ENCODE measurements at places on chromosomes 4 and X.

DNA sequence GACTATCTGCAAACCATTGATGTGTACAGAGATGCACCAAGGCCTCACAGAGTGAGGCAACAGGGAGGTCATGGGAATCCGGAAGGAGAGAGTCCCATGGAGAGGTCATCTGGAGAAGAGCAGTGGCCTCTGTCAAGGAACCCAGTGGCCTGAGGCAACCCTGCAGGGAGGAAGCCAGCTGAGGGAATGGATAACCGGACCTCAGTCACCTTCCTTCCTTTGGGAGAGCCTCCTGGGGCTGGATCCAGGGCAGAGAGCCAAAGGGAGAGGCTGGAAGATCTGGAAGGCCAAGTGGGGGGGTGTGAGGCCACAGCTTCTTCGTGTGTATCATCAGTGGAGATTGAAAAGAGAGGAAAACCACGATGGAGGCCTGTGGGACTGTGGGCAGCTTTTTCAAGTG, 24.3 kb upstream of the CD38 start:
- H3K4me1 ChIP-seq: peaks cover 5% of the 10 kb centered on the region
- H3K4me3 ChIP-seq: no peak overlapping the region
- H3K27me3 ChIP-seq: no peaks in the 10 kb centered on the region
- DNase-seq: peak; percentile 16
- H3K36me3 ChIP-seq: no peaks in the 10 kb centered on the region

- DNase-seq: no peak
- no peaks in the 10 kb centered on the region for H3K27me3 ChIP-seq
- H3K4me1 ChIP-seq: no peaks in the 10 kb centered on the region
- H3K36me3 ChIP-seq: no peaks in the 10 kb centered on the region
- H3K27ac ChIP-seq: no peak overlapping the region
- H3K4me3 ChIP-seq: no peak overlapping the region
Measured at GRCh38 chr4:22345678-22346077, 170.2 kb downstream of the ADGRA3 start.

DNA sequence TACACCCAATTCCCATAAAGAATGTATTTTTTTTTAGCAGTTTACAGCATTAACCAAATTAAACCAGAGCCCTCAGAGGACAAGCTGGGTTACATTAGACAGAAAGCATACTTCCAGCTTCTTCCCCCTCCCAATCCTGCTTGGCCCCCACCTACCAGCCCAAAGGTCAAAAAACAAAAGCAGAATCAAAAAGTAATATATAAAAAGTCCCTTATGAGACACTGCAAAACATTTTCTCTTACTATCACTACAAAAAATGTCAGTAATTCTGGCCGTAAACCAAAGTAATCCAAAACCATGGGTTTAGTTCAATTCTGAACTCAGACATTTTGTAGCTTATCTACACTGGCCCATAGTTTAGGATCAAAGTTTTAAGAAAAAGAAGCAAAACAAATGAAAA, 38.0 kb downstream of the APBB2 start:
- peaks cover 36% of the 10 kb centered on the region for H3K36me3 ChIP-seq
- H3K4me1 ChIP-seq: peaks cover 50% of the 10 kb centered on the region
- H3K4me3 ChIP-seq: peak overlapping the region; percentile 36
- DNase-seq: no peak

- H3K36me3 ChIP-seq: no peaks in the 10 kb centered on the region
- peaks cover 10% of the 10 kb centered on the region for H3K4me1 ChIP-seq
- H3K27me3 ChIP-seq: no peaks in the 10 kb centered on the region
- no peak overlapping the region for H3K27ac ChIP-seq
Measured at GRCh38 chr4:73684097-73684496, 56.3 kb upstream of the CXCL8 start.

DNA sequence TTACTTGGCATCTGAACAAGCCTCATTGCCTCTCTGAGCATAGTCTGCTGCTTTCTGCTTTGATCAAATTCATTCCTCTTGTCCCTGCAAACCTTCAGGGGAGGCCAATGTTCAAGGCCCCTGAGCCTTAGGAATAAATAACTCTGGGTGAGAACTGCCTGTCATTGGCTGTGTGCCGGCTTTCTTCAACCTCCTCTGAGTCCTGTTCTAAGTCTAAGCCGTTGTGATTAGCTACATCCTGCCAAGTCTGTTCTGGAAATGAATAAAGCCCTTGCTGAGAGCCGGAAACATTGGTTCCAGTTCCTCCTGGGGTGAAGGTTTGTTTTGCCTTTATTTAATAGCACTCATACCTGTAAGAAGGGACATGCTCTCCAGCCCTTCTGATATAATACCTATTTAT, 13.8 kb downstream of the RNF4 start:
- H3K4me1 ChIP-seq: peaks cover 53% of the 10 kb centered on the region
- DNase-seq: no peak
- H3K36me3 ChIP-seq: peaks cover 7% of the 10 kb centered on the region
- H3K4me3 ChIP-seq: no peak overlapping the region
- no peak overlapping the region for H3K27ac ChIP-seq

Data from MCF 10A (cell line).